Bronchial smooth muscle cell (primary cell): ENCODE measurements at places on chromosomes 3 and 15. TPM values are rescaled to one million over a fixed set of nuclear protein-coding genes. Genes with fewer than 3 reads are reported as not detected.

CTXN2 gene
- total RNA-seq: not detected in 2 replicates

DPPA4 gene
- total RNA-seq: not detected in 2 replicates

EFCAB12 gene
- under 0.01 TPM in 1 of 2 replicates, not detected in the other for total RNA-seq

SST gene
- total RNA-seq: not detected in 2 replicates

RYK gene
- 74.0 and 80.9 TPM in 2 replicates for total RNA-seq

ILDR1 gene
- total RNA-seq: under 0.01 TPM in 1 of 2 replicates, not detected in the other

PLA2G4D gene
- not detected in 2 replicates for total RNA-seq

SLC28A1 gene
- not detected in 2 replicates for total RNA-seq

SLC27A2 gene
- total RNA-seq: under 0.01 TPM in 1 of 2 replicates, not detected in the other

PIGZ gene
- 1.3 TPM in 2 replicates for total RNA-seq

WDR49 gene
- under 0.01 and 0.17 TPM in 2 replicates for total RNA-seq

CAPN3 gene
- 1.7 and 3.2 TPM in 2 replicates for total RNA-seq

PAQR5 gene
- 2.8 and 2.9 TPM in 2 replicates for total RNA-seq

FANCD2 gene
- total RNA-seq: 1.0 and 3.6 TPM in 2 replicates

TMEM40 gene
- total RNA-seq: not detected in 2 replicates

PEX5L gene
- 0.34 and 0.63 TPM in 2 replicates for total RNA-seq

POLQ gene
- 1.9 and 2.7 TPM in 2 replicates for total RNA-seq

CCNB2 gene
- total RNA-seq: 4.6 and 8.5 TPM in 2 replicates

SCG5 gene
- total RNA-seq: 12.5 and 24.3 TPM in 2 replicates

CMTM8 gene
- total RNA-seq: 0.09 and 0.32 TPM in 2 replicates
